ENCODE measurements at places on chromosomes 4 and X.

GRCh38 chrX:83509254-83509801 lies 1.2 kb downstream of the POU3F4 start:
- DNase-seq: no peak

DNA sequence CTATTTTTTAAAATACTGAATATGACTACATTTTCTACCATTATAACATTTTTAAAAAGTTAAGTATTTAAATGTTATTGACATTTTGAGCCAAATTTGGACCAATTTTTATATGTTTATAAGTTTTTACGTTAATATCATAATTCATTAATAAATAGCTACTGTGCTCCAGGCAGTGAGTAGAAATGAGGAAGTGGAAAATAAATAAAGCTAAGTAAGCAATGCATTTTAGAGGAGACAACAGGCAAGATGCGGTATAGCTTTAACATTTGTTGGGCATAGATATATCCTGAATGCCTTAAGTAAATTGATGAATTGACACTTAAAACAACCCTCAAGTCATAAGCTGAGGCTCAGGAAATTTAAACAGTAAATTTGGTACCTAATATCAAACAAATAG lies 474.8 kb downstream of the PCDH10 start:
- DNase-seq: no peak

DNA sequence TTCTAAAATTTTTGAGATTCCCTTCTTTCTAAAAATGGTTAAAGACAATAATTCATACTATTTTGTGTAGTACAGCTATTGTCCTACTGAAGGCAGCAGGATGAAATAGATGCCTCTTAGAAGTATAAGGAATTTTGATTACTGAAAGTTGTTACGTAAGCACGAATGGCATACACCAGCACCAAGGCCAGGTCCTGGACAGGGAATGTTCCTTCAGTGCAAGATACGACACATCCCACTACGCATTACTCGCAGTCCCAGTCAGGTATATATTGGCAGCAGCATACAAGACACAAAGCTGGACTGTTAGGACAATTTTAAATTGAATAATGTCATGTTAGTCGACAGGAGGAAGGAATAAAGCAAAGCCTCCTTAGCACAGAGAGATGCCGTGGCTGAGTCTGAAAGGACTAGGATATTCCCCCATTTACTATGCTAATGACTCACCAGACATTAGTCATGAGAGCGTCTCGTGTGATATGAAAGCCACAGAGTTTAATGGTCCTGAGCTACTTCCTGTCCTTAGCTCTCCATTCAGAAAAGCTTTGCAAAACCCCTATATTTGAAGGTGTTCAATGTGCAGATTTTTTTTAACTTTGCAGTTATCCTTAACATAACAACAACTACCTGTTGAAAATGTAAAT lies 504.3 kb downstream of the FAM133A start:
- DNase-seq: no peak

DNA sequence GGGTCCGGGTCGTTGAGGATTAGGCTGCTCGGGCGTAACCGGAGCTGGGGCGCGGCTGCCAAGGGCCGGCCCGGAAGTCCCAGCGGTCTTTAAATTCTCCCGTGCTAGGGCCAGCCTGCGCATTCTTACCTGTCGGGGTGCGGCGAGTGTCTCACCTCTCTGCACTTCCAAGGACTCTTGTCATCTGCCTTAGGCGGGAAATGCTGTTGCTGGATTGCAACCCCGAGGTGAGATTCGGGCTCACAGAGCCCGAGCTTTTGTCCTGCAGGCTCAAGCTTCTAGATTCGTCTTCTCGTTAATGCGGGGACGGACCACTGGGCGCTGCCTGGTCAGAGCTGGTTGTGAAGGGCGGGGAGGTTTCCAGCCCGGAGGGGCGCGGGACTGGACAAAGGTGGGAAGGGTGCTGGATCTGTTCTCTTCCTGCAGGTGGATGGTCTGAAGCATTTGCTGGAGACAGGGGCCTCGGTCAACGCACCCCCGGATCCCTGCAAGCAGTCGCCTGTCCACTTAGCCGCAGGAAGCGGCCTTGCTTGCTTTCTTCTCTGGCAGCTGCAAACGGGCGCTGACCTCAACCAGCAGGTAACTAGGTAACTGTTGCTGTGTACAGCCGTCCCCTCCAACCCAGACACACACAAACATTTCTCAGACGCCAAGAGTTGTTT lies at the start of gene ANKRD37:
TSS of gene ANKRD37 (plus strand) at position 118 of the 662 bp plus-strand sequence. CDS start at position 201, 83 bp downstream.
- no peak for DNase-seq

- no peak for DNase-seq
These were observed 6.3 kb upstream of the GPM6A start for GRCh38 chr4:175818406-175818805.

GRCh38 chr4:56906489-56907393 lies 959 bp upstream of the REST start:
- no peak for DNase-seq

- no peak for DNase-seq
These were observed 6.1 kb downstream of the FAT1 start for GRCh38 chr4:186717556-186717955.

DNA sequence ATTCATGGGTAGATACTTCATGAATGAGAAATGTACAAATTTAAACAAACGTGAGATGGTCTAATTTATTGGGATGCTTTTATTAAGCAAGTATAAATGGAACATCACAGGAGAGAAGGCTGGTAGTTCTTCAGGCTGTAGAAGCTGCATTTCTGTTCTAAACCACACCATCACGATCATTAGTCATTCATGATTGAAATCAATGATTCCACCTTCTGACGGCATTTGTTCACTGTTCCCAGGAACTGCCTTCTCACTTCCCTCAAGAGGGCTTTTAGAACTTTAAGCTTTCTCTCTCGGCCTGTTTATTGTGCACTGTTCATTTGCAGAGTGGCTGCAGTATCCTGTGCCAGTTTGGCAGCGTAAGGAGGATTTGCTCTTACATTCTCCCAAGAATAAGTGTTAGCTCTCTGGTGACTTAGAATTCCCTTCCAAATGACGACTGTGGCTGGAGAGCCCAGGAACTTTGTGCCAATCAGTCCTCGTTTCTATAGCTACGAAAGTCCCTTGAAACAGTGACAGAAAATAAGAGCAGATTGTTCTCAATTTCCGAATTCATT lies 54.7 kb downstream of the MFAP3L start:
- DNase-seq: no peak

- no peak for DNase-seq
These were observed 1016.7 kb upstream of the LCORL start for GRCh38 chr4:19038231-19038630.

DNA sequence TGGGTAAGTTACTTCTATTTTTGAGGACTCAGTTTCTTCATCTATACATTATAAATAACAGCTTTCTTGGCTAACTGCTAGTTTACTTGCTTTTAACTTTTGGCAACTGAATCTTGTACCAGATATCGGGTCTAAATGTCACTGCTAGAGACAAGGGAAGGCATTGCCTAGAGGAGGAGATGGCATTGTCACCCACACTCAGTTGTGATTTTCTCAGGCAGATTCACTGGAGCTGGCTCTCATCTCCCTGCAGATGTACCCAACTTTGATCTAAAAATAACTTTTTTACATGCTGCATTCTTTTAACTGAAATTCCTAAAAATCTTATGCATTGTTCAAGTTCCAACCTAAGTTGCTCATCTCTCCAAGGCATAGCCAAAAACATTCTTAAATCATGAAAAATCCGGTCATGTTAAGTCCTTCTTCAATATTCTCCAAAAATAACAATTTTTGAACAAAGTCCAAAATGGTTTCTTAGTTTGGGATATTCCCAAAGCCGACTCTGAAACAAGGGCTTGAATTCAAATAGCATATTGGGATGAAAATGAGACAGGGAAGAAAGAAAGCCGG lies 469.0 kb upstream of the BOD1L1 start:
- DNase-seq: no peak

DNA sequence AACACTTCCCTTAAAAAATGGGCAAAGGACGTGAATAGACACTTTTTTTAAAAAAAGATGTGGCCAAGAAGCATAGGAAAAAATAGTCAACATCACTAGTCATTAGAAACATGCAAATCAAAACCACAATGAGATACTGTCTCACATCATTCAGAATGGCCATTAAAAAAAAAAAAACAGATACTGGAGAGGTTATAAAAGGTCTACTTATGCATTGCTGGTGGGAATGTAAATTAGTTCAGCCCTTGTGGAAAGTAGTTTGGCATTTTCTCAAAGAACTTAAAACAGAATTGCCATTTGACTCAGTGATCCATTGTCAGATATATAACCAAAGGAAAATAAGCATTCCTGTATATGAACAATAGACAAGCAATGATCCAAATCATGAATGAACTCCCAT lies 352.8 kb upstream of the EPHA5 start:
- DNase-seq: no peak

DNA sequence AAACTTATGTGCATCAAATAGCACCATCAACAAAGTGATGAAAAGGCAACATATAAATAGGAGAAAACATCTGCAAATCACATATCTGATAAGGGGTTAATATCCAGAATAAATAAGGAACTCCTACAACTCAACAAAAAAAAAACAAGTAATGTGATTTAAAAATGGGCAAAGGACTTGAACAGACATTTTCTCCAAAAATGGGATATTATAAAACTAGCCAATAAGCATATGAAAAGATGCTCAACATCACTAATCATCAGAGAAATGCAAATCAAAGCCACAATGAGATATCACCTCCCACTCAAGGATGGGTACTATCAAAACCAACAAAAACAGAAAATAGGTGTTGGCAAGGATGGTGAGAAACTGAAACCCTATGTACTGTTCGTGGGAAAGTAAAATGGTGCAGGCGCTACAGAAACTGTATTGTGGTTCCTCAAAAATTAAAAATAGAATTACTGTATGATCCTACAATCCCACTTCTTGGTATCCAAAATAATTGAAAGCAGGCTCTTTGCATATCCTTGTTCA lies 2.4 kb downstream of the DNAJB14 start:
- no peak for DNase-seq

DNA sequence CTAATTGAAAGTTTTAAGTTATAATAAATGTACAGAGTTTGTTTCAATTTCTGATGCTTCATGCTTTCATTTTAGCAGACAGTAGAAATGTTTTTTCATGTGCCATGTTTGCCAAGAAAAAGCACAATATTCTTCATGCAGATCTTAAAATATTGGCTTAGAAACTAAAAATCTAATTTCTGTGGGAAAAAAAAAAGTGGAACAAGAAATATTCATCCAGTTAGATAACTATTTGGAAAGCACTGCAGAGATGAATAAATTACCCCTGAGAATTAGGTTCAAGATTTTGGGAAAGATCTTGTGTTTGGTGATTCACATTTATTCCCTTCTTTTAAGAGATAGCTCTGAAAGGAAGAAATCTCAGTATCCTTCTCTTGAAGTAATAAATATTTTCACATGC lies 912.5 kb downstream of the C4orf33 start:
- no peak for DNase-seq

GRCh38 chrX:1673337-1673736 lies 58.5 kb downstream of the ASMT start:
- DNase-seq: no peak
